H9 (cell line): ENCODE measurements at places on chromosomes 7 and 10. TPM values are rescaled to one million over a fixed set of nuclear protein-coding genes. Genes with fewer than 3 reads are reported as not detected.
A peak's percentile ranks its signal among the peaks of the same experiment; 100 is the strongest.

ADCYAP1R1 gene
- 7.4 and 8.9 TPM in 2 replicates for total RNA-seq

NCF1 gene
- total RNA-seq: 0.33 and 0.63 TPM in 2 replicates

PKD1L1 gene
- 0.17 and 0.18 TPM in 2 replicates for total RNA-seq

GIMAP6 gene
- not detected in 2 replicates for total RNA-seq

CFAP70 gene
- 0.24 and 0.26 TPM in 2 replicates for total RNA-seq

BAMBI gene
- total RNA-seq: 16.8 and 17.0 TPM in 2 replicates

RSU1 gene
- 51.3 and 59.4 TPM in 2 replicates for total RNA-seq

FRAT1 gene
- total RNA-seq: 7.3 and 8.1 TPM in 2 replicates

- H3K36me3 ChIP-seq: peaks cover 3% of the 10 kb centered on the region; the same call in 1 of the 2 replicates
- no peaks in the 10 kb centered on the region for H3K27me3 ChIP-seq
- no peak overlapping the region for H3K4me3 ChIP-seq
- no peak for DNase-seq
- H3K27ac ChIP-seq: no peak overlapping the region
- peaks cover 9% of the 10 kb centered on the region; the same call in 1 of the 2 replicates for H3K4me1 ChIP-seq
Observed at GRCh38 chr10:13834581-13835286, 248.0 kb downstream of the PRPF18 start.

- peak; percentile 66 for DNase-seq
- peak overlapping the region; percentile 41; the same call in 1 of the 3 replicates for H3K4me3 ChIP-seq
- H3K36me3 ChIP-seq: 0 out of 2 replicates have a peak, but pooled peaks cover 2% of the 10 kb centered on the region
- no peaks in the 10 kb centered on the region for H3K4me1 ChIP-seq
Observed at GRCh38 chr7:29588900-29589696, 25.5 kb downstream of the PRR15 start.

DNA sequence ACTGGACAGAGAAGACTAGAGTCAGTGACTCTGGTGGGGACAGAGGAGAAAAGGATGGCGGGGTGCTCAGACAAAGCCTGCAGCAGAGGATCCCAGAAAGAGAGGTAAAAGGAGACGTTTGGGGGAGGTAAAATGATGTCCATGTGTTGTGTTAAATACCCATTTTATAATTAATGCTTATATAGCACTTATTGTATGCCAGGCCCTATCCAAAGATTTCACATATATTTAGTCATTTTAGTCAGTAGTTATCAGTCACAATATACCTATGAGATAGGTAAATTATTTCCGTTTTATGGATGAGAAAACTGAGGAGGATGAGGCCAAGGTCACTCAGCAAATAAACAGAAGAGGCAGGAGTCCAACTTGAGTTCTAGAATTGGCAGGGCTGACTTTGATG lies 144.6 kb upstream of the SEMA3E start:
- no peaks in the 10 kb centered on the region for H3K4me1 ChIP-seq
- no peak overlapping the region for H3K4me3 ChIP-seq
- H3K36me3 ChIP-seq: no peaks in the 10 kb centered on the region
- H3K27me3 ChIP-seq: no peaks in the 10 kb centered on the region
- no peak for DNase-seq

DNA sequence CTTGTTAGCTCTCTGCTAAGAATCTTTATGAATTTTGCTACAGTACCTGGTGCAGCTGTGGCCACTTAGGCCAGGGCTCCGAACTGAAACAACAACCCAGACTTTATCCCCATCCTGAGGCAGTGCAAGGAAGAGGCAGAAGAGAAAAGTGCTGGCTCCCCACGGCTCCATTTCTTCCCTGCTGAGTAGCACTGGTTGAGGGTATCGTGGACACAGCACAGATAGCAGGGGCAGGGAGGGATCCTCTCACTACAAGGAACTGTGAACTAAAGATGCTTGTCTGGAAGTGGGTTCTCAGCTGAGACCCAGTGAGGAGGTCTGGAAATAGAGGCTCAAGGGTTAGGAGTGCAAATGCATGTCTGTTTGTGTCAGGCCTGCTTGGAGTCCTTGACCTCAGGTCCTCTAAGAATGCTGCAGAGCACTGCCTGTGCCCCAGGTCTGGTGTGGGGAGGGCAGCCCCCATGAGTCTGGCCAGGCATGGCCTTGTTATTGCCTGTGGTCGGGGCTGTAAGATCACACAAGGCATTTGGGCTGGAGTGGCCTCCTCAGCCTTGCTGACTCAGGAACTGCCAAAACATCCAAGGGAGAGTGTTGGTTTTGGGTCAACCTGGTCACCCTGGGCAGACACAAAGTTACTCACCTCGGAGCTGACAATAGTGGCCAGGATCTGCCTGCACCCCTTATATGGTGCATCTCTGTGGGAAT lies 58.1 kb downstream of the DMBT1 start:
- no peak overlapping the region for H3K27ac ChIP-seq
- no peak for DNase-seq
- no peak overlapping the region for H3K4me3 ChIP-seq
- H3K27me3 ChIP-seq: no peaks in the 10 kb centered on the region
- no peaks in the 10 kb centered on the region for H3K4me1 ChIP-seq
- no peaks in the 10 kb centered on the region for H3K36me3 ChIP-seq

DNA sequence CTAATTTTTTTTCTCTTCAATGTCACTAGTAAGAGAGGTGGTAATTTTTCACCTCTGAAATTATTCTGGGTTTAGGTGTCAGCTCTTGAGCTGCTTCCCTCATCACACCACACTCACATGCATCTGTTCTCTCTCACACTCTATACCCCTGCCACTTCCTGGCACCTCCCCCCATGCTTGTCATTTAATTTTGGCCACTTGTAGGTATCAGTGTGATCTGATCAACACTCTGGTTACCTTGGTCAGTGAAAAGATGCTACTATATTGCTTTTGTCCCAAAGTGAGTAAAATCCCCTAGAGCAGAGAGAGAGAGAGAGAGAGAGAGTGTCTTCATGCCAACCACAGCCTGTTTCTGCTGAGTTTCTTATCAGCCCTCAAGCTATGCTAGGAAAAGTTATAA lies 42.5 kb downstream of the STK17A start:
- no peaks in the 10 kb centered on the region for H3K27me3 ChIP-seq
- no peak overlapping the region for H3K27ac ChIP-seq
- DNase-seq: no peak
- H3K4me3 ChIP-seq: no peak overlapping the region

GRCh38 chr7:105677410-105677730 lies 96.1 kb upstream of the EFCAB10 start:
- H3K27me3 ChIP-seq: no peaks in the 10 kb centered on the region
- H3K27ac ChIP-seq: no peak overlapping the region
- H3K36me3 ChIP-seq: no peaks in the 10 kb centered on the region
- no peak for DNase-seq

DNA sequence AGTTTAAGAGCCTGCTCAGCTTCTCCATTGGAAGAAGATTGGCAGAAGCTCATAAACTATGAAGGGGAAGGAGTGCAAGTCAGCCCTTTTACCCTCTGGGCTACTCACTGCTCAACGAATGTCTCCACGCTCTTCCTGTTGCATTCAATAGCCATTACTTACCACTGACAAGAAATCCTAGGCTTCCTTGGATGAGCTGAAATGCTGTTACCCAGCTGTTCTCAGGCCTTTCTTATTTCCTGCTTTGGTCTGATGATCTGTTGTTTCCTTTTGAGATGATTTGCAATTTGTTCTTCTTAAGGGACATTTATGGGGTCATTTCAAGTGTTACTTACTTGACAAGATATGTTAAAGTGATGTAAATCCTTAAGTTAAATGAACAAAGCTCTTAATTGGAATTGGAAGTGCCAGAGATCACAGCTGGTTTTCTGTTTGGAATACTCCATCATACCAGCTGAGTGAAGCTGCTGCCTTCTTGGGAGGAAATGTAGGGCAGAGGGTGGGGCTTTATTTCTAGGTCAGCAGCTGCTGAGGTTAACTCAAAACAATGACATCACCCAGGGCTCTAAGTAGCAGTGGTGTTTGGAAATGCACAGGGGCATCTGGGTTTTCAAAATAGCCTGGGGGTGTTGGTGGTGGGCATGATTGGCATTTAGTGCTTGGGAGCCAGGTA lies 170.0 kb downstream of the PRKCQ start:
- H3K27me3 ChIP-seq: no peaks in the 10 kb centered on the region
- DNase-seq: no peak
- H3K27ac ChIP-seq: no peak overlapping the region
- no peak overlapping the region for H3K4me3 ChIP-seq

DNA sequence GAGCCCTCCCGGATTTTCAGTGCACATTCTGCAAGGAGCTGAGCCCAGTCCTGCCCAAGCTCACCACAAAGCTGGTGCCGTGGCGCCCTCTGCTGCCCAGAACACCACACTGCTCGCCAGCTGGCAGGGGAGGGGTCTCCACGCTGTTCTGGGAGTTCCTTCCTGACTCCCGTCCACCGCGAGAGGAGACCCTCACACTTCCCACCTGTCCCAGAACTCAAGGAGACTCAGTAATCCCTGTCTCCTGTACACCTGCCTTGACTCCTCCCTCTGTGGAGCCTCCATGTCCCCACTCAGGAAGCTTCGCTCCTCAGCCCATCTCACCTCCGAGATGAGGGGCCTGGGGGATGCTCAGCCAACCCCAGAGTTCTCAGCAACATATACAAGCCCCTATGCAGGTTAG lies 11.3 kb downstream of the C10orf105 start:
- no peaks in the 10 kb centered on the region; the same call in 2 of the 3 replicates for H3K36me3 ChIP-seq
- no peaks in the 10 kb centered on the region for H3K4me1 ChIP-seq
- H3K27me3 ChIP-seq: no peaks in the 10 kb centered on the region
- no peak overlapping the region for H3K4me3 ChIP-seq
- no peak overlapping the region for H3K27ac ChIP-seq

DNA sequence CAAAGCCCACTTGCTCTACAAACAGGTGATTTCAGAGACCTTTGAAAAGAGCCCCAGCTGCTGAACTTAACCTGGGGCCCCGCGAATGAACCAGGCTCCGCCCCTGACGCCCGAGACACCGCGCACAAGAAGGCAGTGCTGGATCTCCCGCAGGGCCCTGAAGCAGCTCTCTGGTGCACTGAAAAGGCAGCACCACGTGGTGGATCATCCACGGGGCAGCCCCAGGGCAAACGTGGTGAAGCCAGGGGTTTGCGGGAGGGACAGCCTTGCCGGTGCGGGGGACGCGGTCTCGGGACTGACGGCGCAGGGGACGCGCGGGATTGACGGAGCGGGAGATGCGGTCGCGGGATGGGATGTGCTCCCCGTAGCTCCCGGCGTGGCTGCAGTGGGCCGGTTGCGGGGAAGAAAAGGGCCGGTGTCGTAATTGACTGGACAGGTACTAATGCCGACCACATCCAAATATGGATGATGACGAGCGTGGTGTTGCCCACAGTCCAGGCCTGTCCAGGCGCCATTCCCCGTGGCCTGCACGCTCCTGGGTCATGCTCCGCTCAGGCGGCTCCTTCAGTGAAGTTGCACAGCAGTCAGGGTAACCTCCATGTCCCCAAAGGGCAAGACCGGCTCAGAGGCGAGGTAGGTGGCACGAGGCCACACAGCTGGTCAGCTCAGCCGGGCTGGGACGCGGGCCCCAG lies 421.1 kb downstream of the DNAJB6 start:
- H3K4me3 ChIP-seq: no peak overlapping the region
- peak; percentile 43 for DNase-seq
- no peaks in the 10 kb centered on the region for H3K36me3 ChIP-seq
- H3K4me1 ChIP-seq: no peaks in the 10 kb centered on the region
- no peak overlapping the region for H3K27ac ChIP-seq

DNA sequence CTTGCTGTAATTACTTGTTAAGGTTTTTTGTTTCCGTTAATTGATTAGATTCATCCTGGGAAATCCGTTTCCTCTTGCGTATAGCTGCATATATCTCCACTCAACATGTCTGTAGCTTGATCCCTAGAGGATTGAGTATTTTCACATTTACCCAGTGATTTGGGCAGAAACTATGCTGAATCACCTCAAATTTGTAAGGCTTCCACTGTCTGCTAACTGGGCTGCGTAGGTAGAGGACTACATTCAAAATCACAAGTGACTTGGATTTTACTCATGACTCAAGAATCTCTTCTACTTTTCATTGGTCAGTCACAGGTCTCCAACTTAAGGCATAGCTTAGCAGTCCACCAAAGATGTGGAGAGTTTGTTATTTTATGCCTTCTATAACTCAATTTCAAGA lies 141.8 kb downstream of the POLR1F start:
- no peak overlapping the region for H3K27ac ChIP-seq
- H3K4me3 ChIP-seq: no peak overlapping the region
- DNase-seq: no peak
- no peaks in the 10 kb centered on the region; the same call in 1 of the 2 replicates for H3K4me1 ChIP-seq
- H3K27me3 ChIP-seq: no peaks in the 10 kb centered on the region

- no peaks in the 10 kb centered on the region for H3K4me1 ChIP-seq
- DNase-seq: no peak
- peaks cover 41% of the 10 kb centered on the region for H3K36me3 ChIP-seq
- peaks cover 5% of the 10 kb centered on the region; the same call in 1 of the 2 replicates for H3K27me3 ChIP-seq
- no peak overlapping the region for H3K4me3 ChIP-seq
- no peak overlapping the region for H3K27ac ChIP-seq
Observed at GRCh38 chr7:158582089-158582456, 5.5 kb downstream of the PTPRN2 start.

GRCh38 chr7:146150153-146150552 lies 33.6 kb downstream of the CNTNAP2 start:
- H3K27ac ChIP-seq: no peak overlapping the region
- H3K36me3 ChIP-seq: no peaks in the 10 kb centered on the region
- peaks cover 3% of the 10 kb centered on the region; the same call in 1 of the 2 replicates for H3K4me1 ChIP-seq
- no peak overlapping the region for H3K4me3 ChIP-seq
- no peaks in the 10 kb centered on the region for H3K27me3 ChIP-seq
- DNase-seq: no peak

GRCh38 chr7:956031-956430 lies 1.6 kb upstream of the ADAP1 start:
- peaks cover 3% of the 10 kb centered on the region; the same call in 1 of the 2 replicates for H3K27me3 ChIP-seq
- H3K4me3 ChIP-seq: no peak overlapping the region; the same call in 2 of the 3 replicates
- no peaks in the 10 kb centered on the region for H3K36me3 ChIP-seq

- peak overlapping the region; percentile 81 for H3K27ac ChIP-seq
- peaks cover 2% of the 10 kb centered on the region; the same call in 2 of the 3 replicates for H3K36me3 ChIP-seq
- H3K27me3 ChIP-seq: no peaks in the 10 kb centered on the region
- H3K4me3 ChIP-seq: no peak overlapping the region
- DNase-seq: no peak
- H3K4me1 ChIP-seq: peaks cover 5% of the 10 kb centered on the region; the same call in 1 of the 2 replicates
Observed at GRCh38 chr10:66378117-66378876, 547.5 kb upstream of the LRRTM3 start.

DNA sequence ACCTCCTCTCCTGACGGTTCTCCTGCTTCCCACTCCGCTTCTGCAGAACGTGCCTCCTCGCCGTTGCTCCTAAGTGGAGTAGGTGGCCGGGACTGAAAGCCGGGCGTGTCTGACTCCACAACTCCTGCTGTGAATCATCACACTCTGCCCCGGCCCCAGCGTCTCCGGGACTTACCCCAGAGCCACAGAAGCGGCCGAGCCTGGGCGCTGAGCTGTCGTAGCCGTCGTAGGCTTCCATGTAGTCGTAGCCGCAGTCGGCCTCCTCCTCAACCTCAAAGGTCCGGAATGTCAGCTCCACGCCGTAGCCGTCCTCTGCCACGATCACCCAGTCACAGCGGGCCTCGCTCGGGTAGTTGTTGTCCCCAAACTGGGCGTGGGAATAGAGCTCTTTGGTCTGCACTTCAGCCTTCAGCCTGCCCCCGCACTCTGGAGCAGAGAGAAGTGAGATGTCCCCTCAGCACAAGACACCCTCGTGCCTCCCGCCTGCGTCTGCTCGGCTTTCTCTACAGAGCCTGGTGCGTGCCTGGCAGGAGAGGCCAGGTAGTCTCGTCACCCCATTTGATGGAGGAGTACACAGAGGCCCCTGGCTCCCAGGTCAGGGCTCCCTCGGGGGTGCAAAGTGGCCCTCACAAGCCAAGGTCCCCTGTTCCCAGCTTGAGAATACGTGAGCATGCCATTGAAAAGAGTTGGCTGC lies 11.2 kb upstream of the OPALIN start:
- no peaks in the 10 kb centered on the region for H3K36me3 ChIP-seq
- H3K4me3 ChIP-seq: no peak overlapping the region
- no peak overlapping the region for H3K27ac ChIP-seq
- no peaks in the 10 kb centered on the region; the same call in 1 of the 2 replicates for H3K4me1 ChIP-seq
- DNase-seq: no peak
